ENCODE measurements at places on chromosomes 6 and 20.

GRCh38 chr6:143079325-143079640, 18.6 kb downstream of the AIG1 start:
- DNase-seq: no peak

DNA sequence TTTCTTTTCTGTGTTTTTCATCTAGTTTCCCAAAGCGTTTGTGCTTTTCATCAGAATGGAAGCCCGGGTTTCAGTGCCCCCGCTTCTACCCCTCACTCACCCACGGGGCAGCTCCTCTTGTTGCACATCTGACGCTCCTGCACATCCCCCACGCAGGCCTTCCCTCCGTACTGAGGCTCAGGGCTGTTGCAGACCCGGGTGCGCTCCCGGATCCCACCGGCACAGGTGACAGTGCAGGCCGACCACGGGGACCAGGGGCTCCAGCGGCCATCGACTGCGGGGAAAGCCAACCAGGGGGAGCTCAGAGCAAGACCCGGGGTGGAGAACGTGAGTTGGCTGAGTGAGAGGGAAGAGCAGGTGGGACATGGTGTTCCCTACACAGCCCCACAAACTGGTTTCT, 19.0 kb downstream of the THBS2 start:
- DNase-seq: no peak

DNA sequence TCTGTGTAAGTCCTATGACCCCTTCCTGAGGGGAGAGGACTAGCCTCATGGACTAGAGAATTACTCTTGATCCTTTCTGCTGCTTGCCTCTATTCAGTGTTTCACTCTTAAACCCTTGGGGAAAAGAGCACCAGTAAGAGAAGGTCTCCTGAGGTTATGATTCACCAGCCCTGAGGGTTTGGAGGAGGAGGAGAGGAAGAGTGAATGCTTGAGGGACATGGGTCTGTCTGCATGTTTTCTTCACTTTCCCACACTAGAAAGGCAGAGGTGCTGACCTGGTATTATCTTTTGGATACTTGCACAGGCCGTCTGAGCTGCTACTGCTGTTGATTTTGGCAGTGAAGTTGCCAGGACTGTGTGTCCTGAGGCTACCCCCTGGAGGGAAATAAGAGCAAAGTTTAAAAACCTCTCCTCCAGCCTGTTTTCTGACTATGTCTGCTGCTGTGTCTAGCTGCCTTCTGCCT, 78.3 kb downstream of the CD109 start:
- no peak for DNase-seq

GRCh38 chr20:25071734-25072133, 10.2 kb downstream of the VSX1 start:
- no peak for DNase-seq

- no peak for DNase-seq
Measured at GRCh38 chr6:15531973-15532372, 130.9 kb downstream of the DTNBP1 start.

GRCh38 chr6:46368169-46368536, 123.1 kb downstream of the RCAN2 start:
- DNase-seq: no peak

GRCh38 chr6:95629551-95629950, 52.2 kb downstream of the MANEA start:
- DNase-seq: no peak

DNA sequence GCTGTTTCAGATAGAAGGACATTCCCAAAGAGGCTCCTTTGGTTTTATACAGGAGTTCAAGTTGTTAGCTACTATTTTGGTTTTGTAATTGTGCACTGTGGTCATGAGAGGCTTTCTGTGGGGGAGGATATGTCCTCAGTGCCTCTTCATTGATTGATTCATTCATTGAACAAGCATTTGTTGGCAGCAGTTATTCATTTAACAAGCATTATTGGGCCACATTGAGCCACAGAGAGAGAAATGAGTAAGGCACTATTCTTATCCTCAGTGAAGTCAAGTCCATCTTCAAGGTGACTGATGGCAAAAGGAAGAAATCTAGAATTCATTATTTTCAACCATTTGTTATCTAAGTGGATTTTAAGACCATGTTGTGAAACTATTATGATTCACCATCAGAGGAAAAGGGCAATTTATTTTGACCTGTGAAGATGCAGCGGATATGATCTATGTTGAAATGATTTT, 697.2 kb upstream of the CITED2 start:
- no peak for DNase-seq

DNA sequence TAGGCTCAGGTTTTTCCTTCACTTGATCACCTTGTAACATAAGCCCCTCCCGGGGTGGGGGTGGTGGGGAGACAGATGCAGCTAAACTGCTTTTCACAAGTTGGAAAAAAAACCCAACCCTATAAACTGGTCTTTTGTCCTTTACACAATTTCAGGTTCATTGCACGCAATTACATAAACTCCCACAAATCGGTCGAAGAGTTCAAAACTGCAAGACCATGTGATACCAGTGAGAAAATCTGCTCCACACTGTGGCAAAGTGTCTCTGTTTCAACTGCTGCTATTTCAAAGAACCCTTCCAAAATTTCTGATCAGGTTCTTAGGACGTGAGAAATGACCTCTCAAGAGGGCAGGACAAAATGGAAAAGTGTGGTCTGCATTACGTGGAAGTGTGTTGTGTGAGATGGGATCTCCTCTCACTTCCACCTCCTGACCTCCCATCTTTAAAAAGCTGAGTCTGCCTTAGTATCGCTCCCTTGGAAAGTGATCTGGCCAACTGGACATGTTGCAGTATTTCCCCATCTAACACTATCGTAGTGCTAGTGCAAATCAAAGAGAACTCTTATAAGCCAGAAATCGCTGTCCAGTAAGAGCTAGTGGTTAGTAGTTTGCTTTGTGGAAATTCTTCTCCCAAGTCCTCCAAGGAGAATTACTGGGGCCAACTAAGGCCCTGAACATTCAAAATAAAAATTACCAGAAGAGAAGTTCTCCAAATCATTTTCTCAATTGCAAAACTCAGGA, 60.1 kb downstream of the PRND start:
- DNase-seq: no peak

DNA sequence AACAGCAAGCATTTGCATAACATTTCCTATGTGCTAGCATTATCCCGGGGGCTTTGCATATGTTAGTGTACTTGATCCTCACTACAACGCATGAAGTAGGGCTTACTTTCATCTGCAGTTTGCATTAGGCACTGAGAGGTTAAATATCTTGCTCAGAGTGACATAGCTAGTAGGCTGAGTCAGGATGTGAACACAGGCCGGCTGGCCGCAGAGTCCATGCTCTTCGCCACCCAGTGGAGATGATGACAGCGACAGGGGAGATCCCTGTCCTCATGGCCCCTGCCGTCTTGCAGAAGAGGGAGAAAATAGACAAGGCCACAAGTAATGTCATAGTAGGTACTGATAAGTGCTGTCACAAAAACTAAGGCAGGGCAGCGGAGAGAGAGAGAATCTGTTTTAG, 46.9 kb downstream of the LYRM4 start:
- no peak for DNase-seq

DNA sequence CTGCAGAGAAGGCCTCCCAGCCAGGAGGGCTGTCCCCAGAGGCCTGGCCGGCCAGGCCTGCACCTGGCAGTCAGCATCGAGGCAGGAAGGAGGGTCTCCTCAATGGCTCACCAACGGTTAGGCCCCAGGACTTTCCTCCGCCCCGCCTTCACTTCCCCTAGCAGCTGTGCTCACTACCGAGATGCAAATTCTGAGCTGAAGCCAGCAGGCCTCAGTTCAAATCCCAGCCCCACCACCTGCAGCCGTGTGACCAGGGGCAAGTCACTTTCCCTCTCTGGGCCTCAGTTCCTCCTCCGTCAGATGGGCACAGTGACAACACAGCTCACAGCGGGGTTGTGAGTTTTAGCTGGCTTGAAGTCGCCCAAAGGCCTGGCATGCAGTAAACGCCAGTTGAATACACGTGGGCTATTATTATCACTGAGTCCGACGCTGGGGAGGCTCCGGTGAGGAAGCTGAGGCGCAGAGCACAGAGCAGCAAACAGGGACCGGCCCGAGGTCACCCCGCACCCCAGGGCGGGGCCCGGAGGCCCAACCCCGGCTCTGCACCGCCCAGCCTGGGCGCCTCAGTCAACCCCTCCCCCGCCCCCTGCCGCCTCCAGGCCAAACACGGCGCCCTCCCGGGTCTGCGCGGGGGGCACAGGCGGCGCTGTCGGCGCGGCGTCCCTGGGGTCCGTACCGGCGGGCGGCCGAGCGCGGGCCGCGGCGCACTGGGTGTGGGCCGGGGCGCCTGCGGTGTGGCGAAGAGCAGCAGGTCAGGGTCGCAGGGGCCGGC, 671 bp downstream of the E2F1 start:
- DNase-seq: no peak

- no peak for DNase-seq
Measured at GRCh38 chr6:134267917-134268361, 50.0 kb downstream of the SGK1 start.

GRCh38 chr6:129643176-129643575, 66.8 kb downstream of the ARHGAP18 start:
- DNase-seq: no peak

DNA sequence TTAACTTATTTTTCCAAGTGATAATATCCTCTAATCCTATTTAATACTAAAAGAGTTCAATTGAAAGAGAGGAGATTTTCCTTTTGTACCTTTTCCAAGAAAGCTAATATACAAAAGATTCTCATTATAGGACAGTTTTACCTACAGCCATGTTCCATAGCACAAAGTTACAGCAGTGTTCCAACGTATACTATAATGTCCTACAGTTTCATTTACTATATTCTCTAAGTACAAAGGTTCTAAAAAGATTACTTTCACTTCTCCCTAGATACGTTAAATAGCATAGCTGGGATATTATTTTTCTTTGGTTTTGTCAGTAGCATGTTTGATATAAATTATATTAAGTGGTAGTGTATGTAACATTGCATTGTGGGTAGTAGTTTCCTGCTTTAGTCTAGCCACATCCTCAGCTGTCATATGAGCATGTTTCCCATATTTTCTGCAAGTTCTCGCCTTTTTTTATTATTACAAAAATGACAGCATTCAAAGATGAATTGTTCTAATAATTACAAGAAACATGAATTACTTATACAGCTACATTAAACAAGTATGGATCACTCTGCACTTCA, 4.4 kb upstream of the RUNX2 start:
- no peak for DNase-seq

- DNase-seq: no peak
Measured at GRCh38 chr6:5817869-5818268, 188.9 kb downstream of the NRN1 start.

DNA sequence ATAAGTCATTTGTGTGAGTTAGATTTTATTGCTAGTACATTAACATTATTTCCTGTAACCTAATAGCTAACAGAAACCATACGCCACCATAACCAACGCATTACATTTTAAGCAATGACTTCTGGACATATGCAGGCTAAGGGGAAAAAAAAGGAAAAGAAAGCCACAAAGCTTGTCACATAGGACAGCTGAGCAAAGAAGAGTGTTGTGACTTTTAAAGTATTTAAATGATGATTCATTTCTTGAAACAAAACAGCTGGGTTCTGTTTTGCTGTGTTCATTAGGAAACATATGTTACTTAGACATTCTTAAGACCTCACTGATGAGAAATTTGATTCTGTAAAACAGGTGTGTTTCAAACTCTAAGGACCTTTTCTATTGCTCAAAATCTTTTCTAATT, 171.4 kb downstream of the COL9A1 start:
- DNase-seq: no peak

- no peak for DNase-seq
Measured at GRCh38 chr6:145271577-145271976, 463.7 kb downstream of the EPM2A start.

DNA sequence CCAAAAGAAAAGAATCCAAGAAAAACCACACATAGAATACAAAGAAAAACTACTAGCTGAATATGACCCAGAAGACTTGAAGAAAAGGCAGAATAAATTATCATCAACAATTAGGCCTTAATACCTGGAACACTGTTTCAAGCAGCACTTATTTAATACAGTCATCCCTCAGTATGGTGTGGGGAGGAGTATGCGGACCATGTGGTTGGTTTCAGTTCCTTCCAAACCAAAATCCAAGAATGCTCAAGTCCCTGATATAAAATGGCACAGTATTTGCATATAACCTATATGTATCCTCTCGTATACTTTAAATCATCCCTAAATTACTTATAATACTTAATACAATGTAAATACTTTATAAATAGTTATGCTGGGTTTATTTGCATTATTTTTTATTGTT, 16.1 kb downstream of the CDK19 start:
- no peak for DNase-seq

DNA sequence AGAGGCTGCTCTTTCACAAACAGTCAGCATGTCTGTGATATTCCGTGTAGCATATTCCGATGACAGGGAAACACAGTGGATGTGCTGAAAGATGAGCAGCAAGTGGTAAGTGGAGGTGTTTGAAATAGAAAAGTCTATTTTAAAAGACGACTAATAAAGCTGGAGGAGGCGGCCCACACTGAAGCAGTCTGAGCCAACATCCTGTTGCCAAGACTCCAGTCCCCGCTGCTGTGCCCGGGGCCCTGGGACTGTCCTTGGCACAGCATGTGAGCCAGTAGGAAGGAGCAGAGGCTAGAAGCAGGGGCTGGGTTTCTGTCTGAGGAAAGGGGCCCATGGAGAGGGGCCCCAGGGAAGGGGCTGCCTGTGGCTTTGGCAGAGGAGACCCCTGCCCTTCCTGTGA, 351.5 kb upstream of the CHD6 start:
- DNase-seq: no peak

DNA sequence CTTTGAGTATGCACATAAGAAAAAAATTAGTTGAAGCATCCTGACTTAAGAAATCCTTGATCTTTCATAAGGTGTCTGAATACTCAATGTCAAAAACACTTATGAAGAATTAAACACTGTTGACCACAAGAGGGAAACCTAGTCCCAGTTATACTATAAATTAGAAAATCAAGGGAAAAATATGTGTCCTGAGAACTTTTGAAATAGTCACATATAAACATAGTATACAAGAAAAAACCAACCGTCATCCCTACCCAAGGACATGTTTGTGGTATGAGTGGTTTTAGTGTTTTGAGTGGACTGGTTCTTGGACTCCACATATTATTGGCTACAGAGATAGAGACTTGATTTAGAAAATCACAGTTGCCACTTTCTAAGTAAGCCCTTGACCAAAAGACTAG, 7.6 kb upstream of the HLA-DRA start:
- no peak for DNase-seq

DNA sequence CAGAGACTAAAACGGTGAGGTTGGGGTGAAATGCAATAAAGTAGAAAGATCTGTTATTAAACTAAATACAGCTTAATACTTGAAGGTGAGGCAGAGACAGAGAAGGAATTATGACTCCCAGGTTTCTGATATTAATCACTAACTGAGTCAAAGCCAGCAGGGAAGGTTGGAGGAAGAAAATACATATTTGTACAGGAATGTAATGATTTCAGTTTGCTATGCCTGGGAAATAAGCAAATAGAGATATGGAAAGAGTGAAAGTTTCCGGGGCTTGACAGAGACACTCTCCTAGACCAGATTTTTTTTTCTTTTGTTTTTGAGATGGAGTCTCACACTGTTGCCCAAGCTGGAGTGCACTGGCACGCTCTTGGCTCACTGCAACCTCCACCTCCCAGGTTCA, 76.8 kb downstream of the PTPRK start:
- no peak for DNase-seq

Measured in T-cell (primary cell).